ENCODE measurements at places on chromosomes 11 and 22. TPM values are rescaled to one million over a fixed set of nuclear protein-coding genes. Genes with fewer than 3 reads are reported as not detected.
A peak's percentile ranks its signal among the peaks of the same experiment; 100 is the strongest.

SCGB2A2 gene
- not detected for total RNA-seq

OR52B4 gene
- total RNA-seq, result not detected

ARHGAP20 gene
- total RNA-seq, result 2.2 TPM

ACRV1 gene
- not detected for total RNA-seq

KDELR3 gene
- total RNA-seq, result 15.4 TPM

ANKK1 gene
- not detected for total RNA-seq

GALNT18 gene
- total RNA-seq, result 1.5 TPM

OR8U1 gene
- total RNA-seq, result not detected

CCDC88B gene
- 5.3 TPM for total RNA-seq

APOA1 gene
- total RNA-seq, result not detected

TST gene
- total RNA-seq, result 38.0 TPM

GRCh38 chr11:79054636-79055035 is 386.2 kb downstream of the TENM4 start:
- peaks cover 10% of the 10 kb centered on the region for H3K4me1 ChIP-seq
- peak; percentile 49 for DNase-seq
- H3K27me3 ChIP-seq, result no peaks in the 10 kb centered on the region
- no peak overlapping the region for H3K4me3 ChIP-seq

DNA sequence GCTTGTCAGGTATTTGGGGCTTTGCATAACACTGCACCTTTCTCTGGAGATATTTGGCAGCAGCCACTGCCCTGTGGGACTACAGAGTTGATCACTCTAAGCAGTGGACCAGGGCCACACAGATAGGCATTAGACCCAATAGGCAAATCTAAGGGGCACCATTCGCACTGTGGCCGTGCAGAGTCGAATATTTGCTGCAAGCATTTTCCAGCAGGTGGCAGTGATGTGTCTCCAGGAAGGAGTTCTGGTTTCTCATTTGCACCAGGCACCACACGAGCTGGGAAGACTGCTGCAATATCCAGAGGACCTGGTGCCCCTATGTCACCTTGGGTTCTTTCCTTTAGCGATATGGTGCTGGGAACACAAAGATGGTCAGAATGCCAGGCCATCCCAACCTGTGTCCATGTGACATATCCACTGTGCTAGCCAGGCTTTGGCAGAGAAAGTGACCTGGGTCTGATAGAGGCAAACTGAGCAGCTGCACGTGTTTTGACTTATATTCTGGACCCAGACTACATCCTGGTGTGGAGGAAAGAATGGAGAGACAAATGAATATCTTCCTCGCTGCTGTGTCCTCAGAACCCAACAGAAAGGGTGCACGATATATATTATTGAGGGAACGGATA is 318.7 kb downstream of the BUD13 start:
- H3K27ac ChIP-seq, result no peak overlapping the region
- no peaks in the 10 kb centered on the region for H3K4me1 ChIP-seq
- no peaks in the 10 kb centered on the region for H3K36me3 ChIP-seq
- no peaks in the 10 kb centered on the region for H3K27me3 ChIP-seq
- peak; percentile 45 for DNase-seq

DNA sequence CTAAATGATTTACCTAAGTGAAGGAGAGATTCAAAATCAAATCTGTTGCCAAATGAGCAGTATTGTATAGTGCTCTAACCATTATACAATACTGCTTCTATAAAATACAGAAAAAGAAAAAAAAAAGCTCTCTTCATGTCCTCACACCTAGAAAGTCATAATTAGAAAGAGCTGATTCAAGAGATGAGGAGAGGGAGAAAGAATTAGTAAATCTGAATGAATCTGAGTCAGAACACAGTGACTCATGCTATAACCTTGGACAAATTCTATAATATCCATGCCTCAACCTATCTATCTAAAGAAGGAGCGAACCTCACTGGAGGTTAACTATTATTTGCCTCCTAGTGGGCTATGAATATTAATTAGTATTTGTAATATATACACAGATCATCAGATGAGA is 29.4 kb downstream of the AMBRA1 start:
- no peaks in the 10 kb centered on the region for H3K27me3 ChIP-seq
- H3K4me1 ChIP-seq, result peaks cover 16% of the 10 kb centered on the region
- no peak overlapping the region for H3K27ac ChIP-seq
- H3K36me3 ChIP-seq, result no peaks in the 10 kb centered on the region
- no peak for DNase-seq
- H3K4me3 ChIP-seq, result no peak overlapping the region

- no peak overlapping the region for H3K27ac ChIP-seq
- no peaks in the 10 kb centered on the region for H3K27me3 ChIP-seq
- no peaks in the 10 kb centered on the region for H3K36me3 ChIP-seq
Measured at GRCh38 chr11:79413268-79413667, 27.6 kb downstream of the TENM4 start.

DNA sequence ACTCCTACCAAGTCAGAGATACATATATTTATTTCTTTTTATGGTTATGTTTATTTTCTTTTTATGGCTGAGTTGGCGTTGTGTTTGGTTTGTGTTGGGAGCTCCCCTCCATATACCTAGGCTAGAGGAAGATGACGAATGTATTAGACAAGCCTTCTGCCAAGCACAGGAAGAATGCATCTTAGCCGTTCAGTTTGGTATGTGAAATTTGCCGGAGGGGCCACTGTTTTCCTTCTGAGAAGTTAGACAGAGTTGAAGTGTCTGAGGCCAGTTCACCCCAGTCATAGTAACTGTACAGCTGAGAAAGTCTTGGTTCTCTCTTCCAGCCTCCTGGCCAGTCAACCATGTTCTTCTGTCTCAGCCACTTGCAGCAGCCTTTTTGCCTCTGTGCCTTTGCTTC is 29.8 kb downstream of the TEAD1 start:
- H3K36me3 ChIP-seq, result peaks cover 38% of the 10 kb centered on the region
- H3K4me3 ChIP-seq, result no peak overlapping the region
- H3K27me3 ChIP-seq, result no peaks in the 10 kb centered on the region
- no peak overlapping the region for H3K27ac ChIP-seq
- H3K4me1 ChIP-seq, result peaks cover 49% of the 10 kb centered on the region
- DNase-seq, result peak; percentile 79

DNA sequence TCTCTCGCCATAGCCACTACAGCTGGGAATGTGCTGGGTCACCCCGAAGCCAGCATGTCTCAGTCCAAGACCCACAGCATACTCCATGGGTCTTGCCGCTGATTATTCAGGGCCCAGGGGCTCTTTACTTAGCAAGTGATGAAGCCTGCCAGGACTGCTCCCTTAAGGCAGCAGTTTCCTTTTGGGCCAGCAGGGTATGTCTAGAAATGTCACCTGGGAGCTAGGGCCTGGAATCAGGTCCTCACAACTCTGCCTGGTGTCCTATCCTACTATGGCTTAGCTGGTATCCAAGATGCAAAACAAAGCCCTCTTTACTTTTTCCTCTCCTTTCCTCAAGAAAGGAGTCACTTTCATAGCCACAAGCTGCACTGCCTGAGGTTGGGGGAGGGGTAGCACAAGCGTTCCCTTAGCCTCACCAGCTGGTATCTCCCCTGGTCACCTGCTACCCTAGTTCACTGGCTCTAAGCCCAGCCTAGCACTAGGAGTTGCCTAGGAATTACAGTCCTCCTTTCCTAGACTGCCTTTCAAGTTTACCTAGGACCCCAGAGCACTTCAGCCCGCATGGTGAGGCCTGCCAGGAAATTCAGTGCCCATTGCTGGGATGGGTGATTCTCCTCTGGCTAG is 22.6 kb upstream of the NCR3LG1 start:
- peaks cover 7% of the 10 kb centered on the region for H3K36me3 ChIP-seq
- H3K27ac ChIP-seq, result no peak overlapping the region
- no peak overlapping the region for H3K4me3 ChIP-seq
- no peaks in the 10 kb centered on the region for H3K4me1 ChIP-seq
- H3K27me3 ChIP-seq, result no peaks in the 10 kb centered on the region

- DNase-seq, result no peak
- no peak overlapping the region for H3K4me3 ChIP-seq
- no peaks in the 10 kb centered on the region for H3K4me1 ChIP-seq
- 0 out of 2 replicates have a peak, but pooled peaks cover 7% of the 10 kb centered on the region for H3K27me3 ChIP-seq
- H3K27ac ChIP-seq, result no peak overlapping the region
- no peaks in the 10 kb centered on the region for H3K36me3 ChIP-seq
Measured at GRCh38 chr11:1050581-1051355, 14.2 kb upstream of the MUC6 start.

GRCh38 chr22:17972385-17973191 is 51.8 kb downstream of the MICAL3 start:
- DNase-seq, result peak; percentile 19
- H3K4me3 ChIP-seq, result no peak overlapping the region
- H3K36me3 ChIP-seq, result peaks cover 19% of the 10 kb centered on the region

DNA sequence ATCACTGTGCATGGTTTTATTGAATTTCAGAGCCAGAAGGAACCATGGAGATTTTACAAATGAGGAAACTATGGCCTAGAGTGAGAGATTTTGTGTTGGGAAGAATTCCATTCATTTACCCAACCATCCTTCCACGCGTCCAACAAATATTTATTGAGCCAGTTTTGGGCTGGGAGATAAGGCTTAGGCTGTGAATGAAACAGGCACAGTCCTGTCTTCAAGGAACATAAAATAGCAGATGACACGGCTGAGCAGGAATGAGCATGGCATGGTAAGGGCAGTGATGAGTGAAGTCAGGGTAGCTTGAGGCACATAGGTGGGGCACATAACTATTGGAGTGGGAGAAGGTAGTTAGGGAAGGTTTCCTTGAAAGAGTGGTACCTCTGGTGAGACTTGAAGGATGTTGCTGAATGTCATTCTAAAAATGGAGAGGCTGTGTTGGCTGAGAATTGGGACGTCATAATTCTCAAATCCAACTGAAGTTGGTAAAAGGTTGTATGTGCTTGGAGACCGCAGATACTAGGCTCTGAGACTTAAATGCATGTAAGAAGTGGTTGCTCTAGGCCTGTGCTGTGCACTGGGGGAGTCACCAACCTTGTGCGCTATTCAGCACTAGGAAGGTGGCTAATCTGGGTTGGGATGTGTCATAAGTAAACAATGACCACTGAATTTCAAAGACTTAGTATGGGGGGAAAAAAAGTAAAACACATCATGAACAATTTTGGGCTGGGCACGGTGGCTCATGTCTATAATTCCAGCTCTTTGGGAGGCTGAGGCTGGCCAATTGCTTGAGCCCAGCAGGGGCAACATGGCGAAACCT is 51.9 kb downstream of the TEAD1 start:
- peaks cover 68% of the 10 kb centered on the region for H3K4me1 ChIP-seq
- H3K27ac ChIP-seq, result no peak overlapping the region
- H3K27me3 ChIP-seq, result no peaks in the 10 kb centered on the region

GRCh38 chr11:75481922-75482606 is 43.7 kb downstream of the GDPD5 start:
- H3K36me3 ChIP-seq, result no peaks in the 10 kb centered on the region
- DNase-seq, result no peak
- no peaks in the 10 kb centered on the region for H3K4me1 ChIP-seq

- no peak for DNase-seq
- H3K4me3 ChIP-seq, result no peak overlapping the region
- H3K36me3 ChIP-seq, result no peaks in the 10 kb centered on the region
- no peaks in the 10 kb centered on the region for H3K27me3 ChIP-seq
- H3K4me1 ChIP-seq, result no peaks in the 10 kb centered on the region
- no peak overlapping the region for H3K27ac ChIP-seq
Measured at GRCh38 chr11:14190992-14191778, 167.8 kb downstream of the RRAS2 start.

- no peak overlapping the region for H3K4me3 ChIP-seq
- no peaks in the 10 kb centered on the region for H3K4me1 ChIP-seq
- no peaks in the 10 kb centered on the region for H3K36me3 ChIP-seq
- DNase-seq, result no peak
Measured at GRCh38 chr22:47739291-47740015, 977.0 kb downstream of the TBC1D22A start.

GRCh38 chr11:22466809-22467208 is 128.6 kb downstream of the SLC17A6 start:
- no peaks in the 10 kb centered on the region for H3K27me3 ChIP-seq
- no peaks in the 10 kb centered on the region for H3K4me1 ChIP-seq
- DNase-seq, result no peak
- H3K4me3 ChIP-seq, result no peak overlapping the region
- H3K36me3 ChIP-seq, result no peaks in the 10 kb centered on the region
- H3K27ac ChIP-seq, result no peak overlapping the region

GRCh38 chr11:69491071-69492031 is 9.9 kb downstream of the LINC01488 start:
- H3K27ac ChIP-seq, result no peak overlapping the region
- no peak overlapping the region for H3K4me3 ChIP-seq
- H3K36me3 ChIP-seq, result no peaks in the 10 kb centered on the region

- H3K27me3 ChIP-seq, result no peaks in the 10 kb centered on the region
- DNase-seq, result no peak
- H3K4me1 ChIP-seq, result peaks cover 7% of the 10 kb centered on the region
- H3K4me3 ChIP-seq, result no peak overlapping the region
- no peak overlapping the region for H3K27ac ChIP-seq
Measured at GRCh38 chr11:68776442-68777235, 25.3 kb upstream of the TESMIN start.

GRCh38 chr11:24594401-24594800 is 97.5 kb downstream of the LUZP2 start:
- H3K36me3 ChIP-seq, result no peaks in the 10 kb centered on the region
- no peak overlapping the region for H3K27ac ChIP-seq
- H3K4me1 ChIP-seq, result no peaks in the 10 kb centered on the region
- H3K4me3 ChIP-seq, result no peak overlapping the region

DNA sequence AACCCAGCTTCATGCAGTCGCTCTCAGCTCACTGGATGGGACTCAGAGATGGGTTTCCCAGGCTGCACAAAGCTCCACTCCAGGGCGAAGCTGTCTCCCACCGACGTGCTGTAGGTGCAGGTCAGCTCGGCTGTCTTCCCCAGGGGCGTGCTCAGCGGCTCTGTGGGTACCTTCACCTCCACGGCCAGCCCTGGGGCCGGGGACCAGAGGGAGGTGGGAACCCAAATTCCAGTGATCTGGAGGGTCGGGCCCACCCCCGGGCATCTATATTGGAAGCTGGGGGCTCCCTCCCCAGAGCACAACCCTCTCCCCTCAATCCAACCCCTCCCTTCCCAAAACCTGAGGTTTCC is 689 bp downstream of the VSIG2 start:
- DNase-seq, result no peak
- peaks cover 28% of the 10 kb centered on the region for H3K4me1 ChIP-seq
- H3K4me3 ChIP-seq, result no peak overlapping the region
- no peak overlapping the region for H3K27ac ChIP-seq
- no peaks in the 10 kb centered on the region for H3K27me3 ChIP-seq

GRCh38 chr11:107408762-107409211 is 48.8 kb downstream of the CWF19L2 start:
- no peaks in the 10 kb centered on the region for H3K36me3 ChIP-seq
- DNase-seq, result no peak
- no peak overlapping the region for H3K27ac ChIP-seq
- no peaks in the 10 kb centered on the region for H3K4me1 ChIP-seq
- H3K27me3 ChIP-seq, result no peaks in the 10 kb centered on the region

GRCh38 chr11:15145615-15146014 is 30.9 kb downstream of the INSC start:
- no peak overlapping the region for H3K4me3 ChIP-seq
- H3K4me1 ChIP-seq, result no peaks in the 10 kb centered on the region
- no peaks in the 10 kb centered on the region for H3K27me3 ChIP-seq
- no peak overlapping the region for H3K27ac ChIP-seq
- H3K36me3 ChIP-seq, result no peaks in the 10 kb centered on the region

DNA sequence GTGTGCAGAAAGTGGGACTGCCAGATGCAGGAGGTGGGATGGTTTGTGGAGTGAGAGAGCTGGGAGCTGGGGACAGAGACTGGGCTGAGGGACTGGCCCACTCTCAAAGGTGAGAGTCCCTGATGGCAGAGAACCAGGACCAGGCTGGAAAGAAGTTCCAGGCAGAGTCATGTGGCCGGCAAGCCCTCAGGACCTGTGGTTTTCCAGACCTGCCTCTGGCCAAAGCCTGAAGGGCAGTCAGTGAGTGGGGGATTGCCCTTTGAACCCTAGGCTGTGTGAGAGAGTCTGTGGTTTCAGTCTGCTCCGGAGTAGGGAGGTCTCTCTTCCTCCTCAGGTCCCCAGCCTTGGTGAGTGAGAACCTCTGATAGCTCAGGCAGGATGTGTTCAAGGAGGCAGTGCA is 17.0 kb downstream of the KCNC1 start:
- no peaks in the 10 kb centered on the region for H3K36me3 ChIP-seq
- H3K27me3 ChIP-seq, result peaks cover 33% of the 10 kb centered on the region
- no peak overlapping the region for H3K27ac ChIP-seq
- H3K4me3 ChIP-seq, result no peak overlapping the region
- no peaks in the 10 kb centered on the region for H3K4me1 ChIP-seq
